Breast epithelium (tissue), 4 donors: ENCODE measurements at places on chromosomes 3 and 15. TPM values are rescaled to one million over a fixed set of nuclear protein-coding genes. Genes with fewer than 3 reads are reported as not detected.

The ISLR gene
- total RNA-seq, result 88.0 TPM

DNA sequence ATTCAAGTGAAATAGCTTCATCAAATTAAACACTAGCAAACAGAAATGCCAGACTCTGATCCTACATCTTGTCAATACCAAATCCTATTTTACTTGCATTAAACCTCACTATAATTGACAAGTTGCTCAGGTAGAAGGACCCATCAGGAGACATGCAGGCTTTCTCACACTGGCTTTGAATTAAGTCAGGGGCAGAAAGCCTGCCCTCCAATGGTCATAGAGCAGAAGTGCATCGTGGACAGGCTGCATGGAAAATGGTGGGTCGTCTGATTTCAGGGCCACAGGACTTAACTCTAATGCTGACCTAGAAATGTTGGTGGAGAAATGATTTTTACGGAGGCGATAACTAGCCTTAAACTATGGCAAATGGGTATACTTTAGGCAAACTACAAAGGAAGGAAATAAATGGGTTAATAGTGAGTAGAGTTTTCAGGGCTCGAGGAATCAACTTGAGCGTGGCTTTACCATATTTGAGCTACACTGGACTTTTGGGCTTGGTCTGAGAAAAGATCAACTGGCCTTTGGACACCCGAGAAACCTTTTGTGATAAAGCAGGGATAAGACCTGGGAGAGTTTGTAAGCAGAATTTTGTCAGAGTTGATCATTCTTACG is 283.9 kb downstream of the GRM7 start:
- DNase-seq, result no peak

GRCh38 chr15:67967871-67968431 is 86.2 kb upstream of the PIAS1 start:
- peak; percentile 39 for DNase-seq

- DNase-seq, result no peak
Measured at GRCh38 chr3:120129051-120129450, 34.8 kb upstream of the GSK3B start.
